ENCODE measurements at places on chromosomes 6 and 20. TPM values are rescaled to one million over a fixed set of nuclear protein-coding genes. Genes with fewer than 3 reads are reported as not detected.

The OR14J1 gene
- total RNA-seq, result not detected

The FOXA2 gene
- total RNA-seq, result not detected

The COL12A1 gene
- total RNA-seq, result 163 TPM

The ADGRF4 gene
- total RNA-seq, result 0.28 TPM

The CCM2L gene
- total RNA-seq, result not detected

The TCF15 gene
- total RNA-seq, result not detected

The DEFB118 gene
- total RNA-seq, result not detected

The PKHD1 gene
- total RNA-seq, result under 0.01 TPM

The GPR6 gene
- total RNA-seq, result not detected

The SNAI1 gene
- 0.56 TPM for total RNA-seq

The CRYBG1 gene
- total RNA-seq, result 7.1 TPM

The FOXF2 gene
- 0.28 TPM for total RNA-seq

The RNF39 gene
- total RNA-seq, result 0.28 TPM

The IL17A gene
- not detected for total RNA-seq

The KIFC1 gene
- total RNA-seq, result 52.1 TPM

The RPN2 gene
- total RNA-seq, result 202 TPM

The EPPIN gene
- not detected for total RNA-seq

The SLC52A3 gene
- total RNA-seq, result not detected

The PLEKHG1 gene
- 1.5 TPM for total RNA-seq

The PRKN gene
- 0.58 TPM for total RNA-seq

The HIVEP1 gene
- 11.3 TPM for total RNA-seq

The C6orf141 gene
- not detected for total RNA-seq

The MYBL2 gene
- 20.1 TPM for total RNA-seq

The KIAA0408 gene
- total RNA-seq, result 0.38 TPM

The HLA-DRB1 gene
- 3.7 TPM for total RNA-seq
